Stimulated activated CD4-positive, alpha-beta T cell treated with anti-CD3 and anti-CD28 coated beads, Interleukin-2, amount 100 ng/mL, for 24 hours (primary cell): ENCODE measurements at places on chromosomes 7 and 10.

DNA sequence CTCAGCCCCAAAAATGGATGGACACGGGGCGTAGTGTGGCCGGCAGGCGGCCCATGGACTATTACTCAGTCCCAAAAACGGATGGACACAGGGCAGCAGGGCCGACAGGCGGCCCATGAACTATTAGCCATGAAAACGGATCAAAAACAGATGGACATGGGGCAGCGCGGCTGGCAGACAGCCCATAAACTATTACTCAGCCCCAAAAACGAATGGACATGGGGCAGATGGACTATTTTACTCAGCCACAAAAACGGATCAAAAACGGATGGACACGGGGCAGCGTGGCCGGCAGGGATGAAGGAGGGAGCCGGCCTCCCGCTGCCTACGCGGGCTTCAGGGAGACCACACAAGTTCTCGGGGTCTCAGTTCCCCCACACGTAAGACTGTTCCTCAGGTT is 32.9 kb downstream of the GPER1 start:
- no peak for DNase-seq

GRCh38 chr10:6162589-6163356 is 40.0 kb upstream of the PFKFB3 start:
- DNase-seq = no peak

GRCh38 chr7:34734771-34735170 is 76.8 kb downstream of the NPSR1 start:
- no peak for DNase-seq

- DNase-seq = no peak
Observed at GRCh38 chr10:69848454-69848853, 46.7 kb downstream of the COL13A1 start.

GRCh38 chr10:3861795-3862194 is 76.8 kb upstream of the KLF6 start:
- no peak for DNase-seq

- DNase-seq = no peak
Observed at GRCh38 chr7:30920584-30921539, 9.2 kb downstream of the AQP1 start.

DNA sequence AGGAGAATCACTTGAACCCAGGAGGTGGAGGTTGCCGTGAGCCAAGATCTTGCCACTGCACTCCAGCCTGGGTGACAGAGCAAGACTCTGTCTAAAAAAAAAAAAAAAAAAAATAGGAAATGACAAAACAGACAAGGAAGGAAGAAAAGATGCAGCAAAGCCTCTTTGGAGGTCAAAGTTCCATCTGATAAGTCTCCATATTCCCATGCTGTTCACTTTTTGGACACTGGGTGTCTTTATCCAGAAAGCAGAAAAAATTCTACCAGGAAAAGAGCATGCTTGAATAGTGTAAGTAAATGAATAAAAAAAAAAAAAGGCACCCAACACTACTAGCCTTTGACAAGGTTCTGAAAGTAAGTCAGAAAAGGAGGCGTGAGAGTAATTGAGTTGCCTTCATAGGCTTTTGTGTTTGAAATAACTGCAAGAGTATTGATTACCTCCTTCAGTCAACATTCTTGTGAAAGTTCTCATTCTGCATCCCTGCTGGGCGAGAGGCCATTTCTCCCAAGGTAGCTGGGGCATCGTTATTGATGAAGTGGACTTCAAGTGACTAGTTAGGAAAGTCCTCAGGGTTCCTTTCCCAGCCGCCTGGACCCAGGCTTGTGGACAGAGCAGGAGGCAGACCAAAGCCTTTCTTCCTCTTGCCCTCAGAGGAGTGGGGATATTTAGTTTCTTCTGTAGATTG is 133.3 kb upstream of the KIF5B start:
- DNase-seq = no peak

DNA sequence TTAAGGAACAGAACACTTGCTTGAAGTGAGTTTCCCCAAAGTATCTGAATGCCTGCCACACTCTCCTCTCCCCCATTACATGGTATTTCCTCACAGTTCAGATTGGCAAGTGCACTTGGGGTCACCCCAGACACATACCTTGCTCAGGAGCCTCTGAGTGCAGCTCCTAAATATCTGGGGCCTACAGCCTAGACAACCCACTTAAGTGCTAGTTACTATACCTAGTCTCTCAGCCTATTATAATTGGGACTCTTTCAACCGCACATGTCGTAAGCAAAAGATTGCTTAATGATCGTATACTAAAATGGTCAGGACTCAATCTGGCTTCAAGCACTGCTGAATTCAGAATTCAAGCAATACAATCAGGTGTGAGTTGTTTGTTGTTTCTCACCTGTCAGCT is 19.9 kb downstream of the TMEM176B start:
- no peak for DNase-seq

GRCh38 chr10:8416192-8416701 is 361.8 kb downstream of the GATA3 start:
- DNase-seq = no peak

GRCh38 chr10:4758256-4758655 is 67.8 kb upstream of the AKR1E2 start:
- no peak for DNase-seq

DNA sequence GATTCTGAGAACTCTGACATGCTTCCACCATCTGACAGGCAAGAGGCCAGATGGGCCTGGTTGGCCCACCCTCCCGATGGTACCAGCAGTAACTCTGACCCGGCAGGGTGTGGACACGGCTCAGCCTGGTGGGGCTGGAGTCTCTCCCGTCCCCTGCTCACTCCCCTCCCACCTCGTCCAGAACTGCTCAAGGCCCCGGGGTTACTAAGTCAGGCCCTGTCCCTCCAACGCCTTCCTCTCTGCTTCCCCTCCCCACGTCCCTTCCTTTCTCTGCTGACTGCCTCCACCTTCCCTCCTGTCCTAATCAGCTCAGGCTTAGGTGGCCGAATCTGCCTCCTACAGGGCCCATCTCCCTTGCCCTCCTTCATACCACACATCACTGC is 12.5 kb downstream of the CALML5 start:
- no peak for DNase-seq

DNA sequence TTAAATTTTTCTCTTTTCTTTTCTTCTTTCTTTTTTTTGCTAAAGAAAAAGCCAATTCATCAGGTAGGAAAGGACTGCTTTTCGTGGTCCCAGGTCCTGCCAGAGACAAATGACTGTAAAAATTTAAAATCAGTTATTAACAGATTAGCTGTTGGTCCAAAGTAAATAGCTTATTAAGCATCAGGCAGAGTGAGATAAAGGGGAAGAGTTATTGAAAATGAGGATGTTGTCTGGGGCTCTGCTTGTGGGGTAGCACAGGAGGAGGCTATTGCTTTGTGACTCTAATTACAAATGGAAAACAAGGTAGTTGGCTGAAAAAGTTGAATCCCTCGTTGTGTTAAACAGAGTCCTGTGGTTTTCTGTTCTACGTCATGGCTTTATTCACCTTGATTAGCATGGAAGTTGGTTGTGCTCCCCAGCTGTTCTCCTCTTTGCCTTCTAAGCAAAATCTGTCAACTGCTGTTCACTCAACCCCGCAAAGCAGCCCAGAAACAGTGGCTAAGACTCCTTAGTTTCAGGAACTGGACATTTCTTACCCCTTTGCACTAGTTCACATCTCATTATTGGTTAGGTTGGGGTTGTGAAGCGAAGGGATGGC is 128.9 kb downstream of the SNX10 start:
- DNase-seq = no peak

DNA sequence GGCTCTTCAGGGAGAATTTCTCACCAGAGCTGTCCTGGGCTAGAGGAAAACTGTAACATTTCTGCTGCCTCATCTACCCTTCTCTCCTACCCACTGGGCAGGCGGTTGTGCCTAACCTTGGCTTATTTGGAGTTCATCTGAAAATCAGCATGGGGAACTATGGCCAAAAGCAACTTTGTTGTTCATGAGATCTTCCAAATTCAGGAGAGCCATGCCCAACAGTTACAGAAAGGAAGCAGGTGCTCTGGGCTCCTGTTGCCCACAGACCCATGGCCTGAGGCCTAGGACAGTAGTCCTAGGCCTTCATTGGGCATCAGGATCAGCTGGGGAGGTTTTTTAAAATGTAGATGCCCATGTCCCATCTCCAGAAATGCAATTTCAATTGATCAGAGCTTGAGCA is 85.2 kb downstream of the GRID1 start:
- no peak for DNase-seq

DNA sequence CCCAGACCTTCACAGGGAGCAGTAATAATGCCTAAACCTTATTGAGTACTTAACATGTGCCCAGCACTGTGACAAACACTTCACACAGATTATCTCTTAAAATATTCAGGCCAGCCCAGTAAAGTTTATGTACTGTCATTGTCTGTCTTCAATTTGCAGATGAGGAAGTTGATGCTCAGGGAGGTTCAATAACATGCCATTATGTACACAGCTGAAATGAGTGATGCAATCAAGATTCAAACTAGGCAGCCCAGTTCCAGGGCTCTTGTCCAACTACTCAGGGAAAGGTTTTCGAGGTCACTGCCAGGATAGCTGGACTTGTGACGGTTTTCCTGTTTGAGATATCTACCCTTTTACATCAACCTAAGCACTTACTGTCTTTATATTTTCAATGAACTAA is 56.1 kb downstream of the AUTS2 start:
- DNase-seq = no peak

DNA sequence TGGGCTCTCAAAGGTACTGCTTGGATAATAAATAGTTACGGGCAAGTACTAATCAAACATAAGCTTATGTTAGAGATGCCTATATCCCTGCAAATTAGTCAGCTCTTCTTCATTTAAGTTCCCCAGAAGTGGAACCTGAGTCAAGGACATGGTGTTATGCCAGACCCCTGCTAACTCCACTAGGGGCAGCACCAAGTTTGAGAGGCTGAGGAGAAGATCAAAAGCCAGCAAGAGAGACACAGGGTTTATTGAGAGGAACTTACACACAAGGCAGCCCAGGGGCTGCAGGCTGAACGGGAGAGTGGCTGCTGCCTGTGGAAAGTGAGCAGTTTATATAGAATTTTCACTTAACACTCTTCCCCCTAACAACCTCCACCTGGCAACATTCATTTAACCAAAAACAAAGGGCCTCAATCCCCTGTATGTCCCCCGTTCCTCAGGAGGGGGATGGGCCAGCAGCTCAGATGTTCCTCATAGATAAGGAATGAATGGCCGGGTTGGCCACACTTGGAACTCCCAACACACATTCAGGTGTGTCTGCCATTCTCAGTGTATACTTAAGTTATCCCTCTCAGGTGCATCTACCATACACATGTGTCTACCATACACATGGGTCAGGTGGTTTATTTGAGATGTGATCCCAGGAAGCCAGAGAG is 62.6 kb upstream of the GHITM start:
- DNase-seq = no peak

GRCh38 chr7:22378199-22378980 is 21.4 kb upstream of the RAPGEF5 start:
- DNase-seq = no peak

- no peak for DNase-seq
Observed at GRCh38 chr7:110803602-110804143, 287.3 kb upstream of the LRRN3 start.

DNA sequence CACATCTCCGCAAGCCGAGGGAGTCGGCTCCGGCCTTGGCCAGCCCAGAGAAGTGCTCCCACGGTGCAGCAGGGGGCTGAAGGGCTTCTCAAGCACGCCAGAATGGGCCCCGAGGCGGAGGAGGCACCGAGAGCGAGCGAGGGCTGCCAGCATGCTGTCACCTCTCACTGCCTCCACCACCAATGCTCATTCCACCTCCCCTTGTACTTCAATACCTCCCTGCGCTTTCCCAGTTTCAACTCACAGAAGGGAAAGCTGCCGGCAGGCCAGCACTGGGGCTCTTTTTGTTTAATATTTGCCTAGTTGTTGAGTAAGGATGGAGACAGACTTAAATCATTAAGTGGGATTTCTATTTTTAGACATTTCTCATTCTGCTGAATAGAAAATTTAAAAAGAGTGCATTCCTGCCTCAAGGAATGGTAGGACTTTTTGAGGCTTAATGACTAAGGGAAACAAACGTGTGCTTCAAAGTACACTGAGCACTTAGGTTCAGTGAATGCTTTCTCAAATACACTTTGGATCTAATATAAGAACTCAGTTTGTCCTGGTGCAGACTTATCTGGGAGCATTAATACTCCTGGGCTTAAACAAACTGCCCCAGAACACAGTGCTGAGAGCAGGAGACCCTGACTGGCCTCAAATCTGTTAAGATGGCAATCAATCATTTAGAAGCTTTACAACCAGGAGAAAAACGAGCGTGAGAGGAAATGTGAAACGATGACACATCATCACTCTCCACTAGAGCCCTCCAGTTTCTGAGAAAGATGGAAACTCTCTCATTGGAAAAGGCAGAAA is 131.2 kb downstream of the RALA start:
- DNase-seq = no peak

DNA sequence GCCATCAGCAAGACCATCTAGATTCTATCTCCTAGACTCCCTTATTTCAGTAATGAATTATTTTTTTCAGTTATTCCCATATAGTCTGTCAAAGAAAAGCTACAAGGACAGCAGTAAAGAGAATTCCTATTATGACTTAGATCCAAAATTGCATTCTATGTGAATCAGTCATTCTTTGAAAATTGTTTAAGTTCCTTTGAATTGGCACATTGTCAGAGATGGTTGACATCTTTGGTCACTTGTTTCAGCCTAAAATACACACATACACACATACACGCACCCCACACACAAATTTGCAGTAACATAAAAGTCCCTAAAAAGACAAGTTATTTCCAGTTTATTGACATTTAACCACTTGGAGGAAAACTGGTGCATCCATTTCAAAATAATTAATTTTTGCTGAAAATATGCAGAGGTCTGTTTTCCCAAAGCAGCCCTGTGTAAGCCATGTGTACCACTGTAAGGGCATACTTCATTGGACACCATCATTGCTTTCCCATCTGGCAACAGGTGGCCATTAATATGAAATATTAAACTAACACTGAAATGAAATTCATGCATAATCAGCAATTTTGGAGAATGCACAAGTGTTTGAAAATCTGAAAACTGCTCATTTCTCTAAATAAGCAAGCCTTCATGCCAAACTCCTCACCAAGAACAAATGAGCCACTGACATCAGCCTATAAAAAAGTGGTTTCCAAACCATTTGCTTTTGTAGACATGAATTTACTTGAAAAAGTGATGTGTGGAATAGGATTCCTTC is 121.7 kb upstream of the COL1A2 start:
- DNase-seq = no peak

DNA sequence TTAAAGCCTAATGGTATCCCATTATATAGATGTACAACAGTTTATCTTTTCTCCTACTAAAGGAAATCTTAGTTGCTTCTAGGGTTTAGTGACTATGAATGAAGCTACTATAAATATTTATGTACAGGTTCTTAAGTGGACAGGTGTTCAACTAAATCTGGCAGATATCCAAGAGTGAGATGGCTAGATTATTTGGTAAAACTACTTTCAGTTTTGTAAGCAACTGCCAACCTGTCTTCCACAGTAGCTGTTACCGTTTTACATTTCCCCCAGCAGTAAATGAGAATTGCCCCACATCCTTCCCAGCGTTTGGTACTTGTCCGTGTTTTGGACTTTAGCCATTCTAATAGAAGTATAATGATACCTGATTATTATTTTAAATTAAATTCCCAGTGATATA is 144.9 kb upstream of the MAGI2 start:
- no peak for DNase-seq
